ENCODE measurements at places on chromosomes 5 and 9.

- H3K4me1 ChIP-seq, result peaks cover 17% of the 10 kb centered on the region
- peaks cover 25% of the 10 kb centered on the region for H3K27me3 ChIP-seq
- DNase-seq, result no peak
- H3K36me3 ChIP-seq, result no peaks in the 10 kb centered on the region
- H3K27ac ChIP-seq, result no peak overlapping the region
Observed at GRCh38 chr5:150132740-150133139, 22.9 kb downstream of the PDGFRB start.

- no peaks in the 10 kb centered on the region for H3K4me1 ChIP-seq
- H3K27me3 ChIP-seq, result no peaks in the 10 kb centered on the region
- no peak overlapping the region for H3K4me3 ChIP-seq
- DNase-seq, result no peak
- H3K27ac ChIP-seq, result no peak overlapping the region
Observed at GRCh38 chr9:18023332-18023731, 444.5 kb downstream of the SH3GL2 start.

GRCh38 chr9:130833031-130833990 is 1.7 kb upstream of the ABL1 start:
- no peak for DNase-seq
- peak overlapping the region; percentile 99 for H3K4me3 ChIP-seq
- H3K36me3 ChIP-seq, result peaks cover 14% of the 10 kb centered on the region
- H3K27me3 ChIP-seq, result no peaks in the 10 kb centered on the region
- H3K27ac ChIP-seq, result peak overlapping the region; percentile 58

GRCh38 chr5:112684121-112684520 is 53.6 kb upstream of the APC start:
- peaks cover 46% of the 10 kb centered on the region for H3K27me3 ChIP-seq
- no peak overlapping the region for H3K27ac ChIP-seq
- no peaks in the 10 kb centered on the region for H3K36me3 ChIP-seq
- no peaks in the 10 kb centered on the region for H3K4me1 ChIP-seq
- DNase-seq, result no peak

GRCh38 chr5:81393783-81394718 is at the start of gene ACOT12:
TSS of gene ACOT12 (minus strand) at chr5:81394134. CDS start at chr5:81394114, 20 bp downstream.
- no peak for DNase-seq
- H3K27ac ChIP-seq, result no peak within 1 kb of the TSS
- H3K36me3 ChIP-seq, result no peaks in the 10 kb centered on the region
- H3K4me3 ChIP-seq, result no peak within 1 kb of the TSS

GRCh38 chr5:65190328-65191053 is 291.2 kb downstream of the ADAMTS6 start:
- H3K36me3 ChIP-seq, result no peaks in the 10 kb centered on the region
- no peak overlapping the region for H3K4me3 ChIP-seq
- H3K27ac ChIP-seq, result no peak overlapping the region
- no peak for DNase-seq
- no peaks in the 10 kb centered on the region for H3K4me1 ChIP-seq

DNA sequence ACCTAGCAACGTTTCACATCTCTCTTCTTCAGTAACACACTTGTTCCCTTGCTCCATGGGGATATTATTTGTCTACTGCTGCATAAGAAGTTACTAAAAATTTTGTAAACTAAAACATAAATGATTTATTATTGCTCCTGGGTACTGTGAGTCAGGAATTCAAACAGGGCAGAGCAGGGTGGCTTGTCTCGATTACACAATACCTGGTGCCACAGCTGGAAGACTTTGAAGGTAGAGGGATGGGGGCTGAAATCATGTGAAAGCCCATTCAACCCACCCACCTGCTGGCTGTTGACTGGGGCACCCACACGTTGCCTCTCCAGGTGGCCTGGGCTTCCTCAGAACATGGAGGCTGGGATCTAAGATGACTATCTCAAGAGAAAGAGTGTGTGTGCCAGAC is 213.2 kb downstream of the ESM1 start:
- H3K27me3 ChIP-seq, result peaks cover 13% of the 10 kb centered on the region
- no peak overlapping the region for H3K27ac ChIP-seq
- no peak overlapping the region for H3K4me3 ChIP-seq

DNA sequence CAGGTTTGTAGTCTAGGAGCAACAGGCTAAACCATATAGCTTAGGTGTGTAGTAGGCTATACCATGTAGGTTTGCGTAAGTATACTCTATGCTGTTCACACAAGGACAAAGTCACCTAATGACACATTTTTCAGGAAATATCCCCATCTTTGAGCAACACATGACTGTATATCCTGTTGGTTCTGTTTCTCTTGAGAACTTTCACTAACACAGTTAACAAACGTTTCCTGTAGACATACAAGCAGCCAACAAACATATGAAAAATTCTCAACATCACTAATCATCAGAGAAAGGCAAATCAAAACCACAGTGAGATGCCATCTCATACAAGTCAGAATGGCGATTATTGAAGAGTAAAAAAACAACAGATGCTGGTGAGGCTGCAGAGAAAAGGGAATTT is 68.2 kb downstream of the NR2F1-AS1 start:
- no peaks in the 10 kb centered on the region for H3K4me1 ChIP-seq
- H3K27ac ChIP-seq, result no peak overlapping the region
- peaks cover 3% of the 10 kb centered on the region for H3K36me3 ChIP-seq
- H3K27me3 ChIP-seq, result peaks cover 14% of the 10 kb centered on the region
- H3K4me3 ChIP-seq, result no peak overlapping the region
- DNase-seq, result no peak

DNA sequence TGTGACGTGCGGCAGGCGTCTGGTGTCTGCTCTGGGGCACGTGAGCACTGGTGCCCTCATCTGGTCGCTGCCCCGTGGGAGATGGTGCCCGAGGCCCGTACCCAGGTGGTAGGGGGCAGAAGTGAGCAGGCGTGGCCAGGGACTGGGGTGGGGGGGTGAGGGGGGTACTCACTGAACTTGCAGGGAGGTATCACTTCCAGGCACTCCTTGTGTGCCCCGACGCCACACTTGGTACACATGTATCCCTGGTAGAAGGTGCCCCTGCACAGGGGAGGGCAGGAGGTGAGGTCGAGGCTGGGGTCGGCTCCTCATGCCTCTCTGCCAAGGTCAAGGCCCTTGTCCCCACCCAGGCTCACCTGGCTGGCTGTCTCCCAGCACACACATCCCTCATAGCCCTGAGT is 45.2 kb upstream of the SARDH start:
- DNase-seq, result no peak
- peaks cover 5% of the 10 kb centered on the region for H3K36me3 ChIP-seq

Measured in central memory CD8-positive, alpha-beta T cell (primary cell).